Neuronal stem cell (in vitro differentiated cells): ENCODE measurements at places on chromosomes 5 and 9.

- DNase-seq: no peak
Observed at GRCh38 chr5:168449166-168449565, 37.1 kb upstream of the RARS1 start.

GRCh38 chr5:170025853-170026252, 45.6 kb upstream of the INSYN2B start:
- no peak for DNase-seq

DNA sequence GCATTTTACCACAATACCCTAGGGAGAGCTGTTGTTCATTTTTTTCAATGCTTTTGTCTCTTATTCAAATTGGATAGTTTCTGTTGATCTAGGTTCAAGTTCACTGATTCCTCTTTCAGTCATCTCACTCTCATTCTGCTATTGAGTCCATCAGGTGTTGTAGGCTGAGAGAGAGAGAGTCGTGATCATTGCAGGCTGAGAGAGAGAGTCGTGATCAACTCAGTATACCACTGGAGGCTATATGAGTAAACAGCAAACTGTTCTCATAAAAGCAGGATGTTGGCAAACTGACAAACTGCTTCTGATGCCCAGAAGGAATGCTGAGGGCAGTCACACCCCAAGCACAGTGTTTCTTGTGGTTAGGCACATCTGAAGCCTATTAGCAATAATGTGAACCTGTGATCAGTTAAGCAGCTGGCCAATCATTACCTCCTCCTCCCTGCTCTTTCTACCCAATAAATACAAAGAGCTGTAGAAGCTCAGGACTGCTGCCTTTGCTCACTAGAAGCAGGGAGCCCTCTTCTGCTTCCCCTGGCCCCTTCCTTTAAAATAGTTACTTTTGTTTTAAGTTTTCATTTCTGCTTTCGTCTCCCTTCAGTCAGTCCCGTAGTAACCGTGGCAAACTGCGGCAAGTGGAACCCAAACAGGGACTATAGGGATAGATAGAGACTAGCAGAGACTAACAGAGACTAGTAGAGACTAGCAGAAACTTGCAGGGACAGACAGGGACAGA, 476.1 kb upstream of the ACO1 start:
- no peak for DNase-seq

GRCh38 chr5:14595189-14595588, 13.6 kb downstream of the OTULINL start:
- no peak for DNase-seq

DNA sequence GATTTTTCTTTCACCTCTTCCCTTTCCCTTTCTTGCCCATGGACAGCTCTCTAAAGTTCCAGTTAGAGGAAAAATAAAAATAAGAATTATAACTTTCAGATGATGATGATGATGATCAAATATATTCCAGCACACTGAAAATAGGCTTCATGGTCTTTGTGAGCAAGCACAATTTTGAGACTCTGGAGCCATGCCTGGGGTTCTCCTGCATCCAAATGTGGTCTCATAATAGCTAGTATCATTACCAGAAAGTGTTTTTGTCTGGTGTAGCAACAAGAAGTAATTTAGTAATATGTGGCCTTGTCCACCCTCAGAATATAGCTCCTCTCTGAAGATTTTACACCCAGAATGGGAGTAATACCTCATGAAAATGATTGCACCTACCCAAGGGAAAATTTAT, 150.4 kb downstream of the SNCAIP start:
- DNase-seq: no peak

- peak; percentile 42 for DNase-seq
Observed at GRCh38 chr5:131589510-131590348, 45.3 kb downstream of the RAPGEF6 start.

DNA sequence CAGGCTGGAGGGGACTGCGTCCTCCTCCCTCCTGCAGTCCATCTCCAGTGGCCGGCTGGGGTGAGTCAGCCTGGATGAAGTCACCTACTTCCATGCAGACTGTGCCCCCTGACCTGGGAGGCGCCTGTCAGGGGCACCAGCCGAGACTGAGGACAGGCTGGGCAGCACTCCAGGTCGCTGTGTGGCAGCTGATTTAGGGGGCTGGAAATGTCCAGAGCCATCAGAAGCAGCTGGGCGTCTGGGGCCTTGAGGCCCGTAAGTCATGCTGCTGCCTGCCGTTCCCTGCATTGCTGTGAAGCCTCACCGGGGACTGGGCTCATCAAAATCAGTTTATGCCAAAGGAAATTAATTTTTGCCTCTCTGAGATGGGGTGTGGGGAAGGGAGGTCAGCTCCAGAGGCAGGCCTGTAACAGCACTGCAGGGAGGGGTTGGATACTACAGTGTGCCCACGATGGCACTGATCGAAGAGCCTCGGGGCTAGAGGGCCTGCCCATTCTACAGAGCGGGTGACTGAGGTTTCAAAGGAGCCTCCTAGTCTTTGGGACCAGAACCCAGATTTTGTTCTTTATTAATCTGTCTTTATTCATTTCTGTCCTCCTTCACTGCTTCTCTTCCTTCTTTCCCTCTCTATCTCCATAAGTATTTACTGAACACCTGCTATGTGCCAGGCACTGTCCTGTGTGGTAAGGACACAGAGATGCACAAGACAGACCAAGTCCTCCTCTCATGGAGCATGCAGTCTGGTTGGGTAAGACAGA, 70.4 kb upstream of the PSD2 start:
- DNase-seq: no peak

DNA sequence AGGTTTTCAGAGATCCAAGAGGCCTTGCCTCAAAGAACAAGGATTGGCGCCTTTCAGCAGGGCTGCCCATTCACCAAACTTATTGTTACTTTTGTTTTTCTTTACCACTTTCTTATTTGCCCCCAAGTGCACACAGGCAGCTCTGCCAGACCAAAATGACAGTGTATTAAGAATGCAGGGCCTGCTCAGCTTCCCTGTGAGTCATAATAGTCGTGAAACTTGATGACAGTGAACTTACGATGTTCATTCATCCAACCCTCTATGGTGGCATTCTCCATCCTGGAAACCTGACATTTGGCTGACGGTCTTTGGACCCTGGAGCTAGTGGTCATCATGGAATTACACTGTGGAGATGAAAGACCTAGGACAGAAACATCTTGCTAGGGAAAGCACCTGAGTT, 44.3 kb downstream of the UBE2QL1 start:
- DNase-seq: no peak

DNA sequence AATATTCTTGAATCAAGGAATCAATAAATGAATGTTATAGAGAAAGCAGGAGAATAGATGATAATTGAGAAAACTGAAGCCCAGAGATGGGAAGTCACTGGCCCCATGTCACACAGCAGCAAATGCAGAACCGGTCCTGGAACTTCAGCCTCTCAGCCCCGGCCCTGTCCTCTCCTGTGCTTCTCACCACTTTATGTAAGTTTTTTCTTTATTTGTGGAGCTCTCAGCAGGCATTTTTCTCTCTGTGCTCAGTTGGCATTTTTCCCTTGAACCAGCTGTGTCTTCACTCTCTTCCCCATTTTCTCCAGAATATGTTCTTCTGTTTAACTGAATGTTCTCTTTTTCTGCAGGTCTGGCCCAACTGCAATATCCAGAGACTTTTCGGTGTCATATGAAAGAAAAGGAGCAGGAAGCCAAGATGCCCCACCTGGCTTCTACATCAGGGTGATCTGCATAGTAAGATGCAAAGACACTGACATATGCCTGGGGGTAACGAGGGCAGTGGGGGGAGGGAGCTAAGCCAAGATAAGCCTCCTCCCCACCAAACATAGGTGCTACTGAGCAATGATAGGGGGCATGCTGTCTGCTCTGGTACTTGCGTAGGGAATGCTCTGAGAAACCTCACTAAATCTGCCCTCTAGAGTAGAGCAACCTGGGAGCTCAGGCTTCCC, 12.8 kb upstream of the LCP2 start:
- DNase-seq: no peak

- no peak for DNase-seq
Observed at GRCh38 chr5:83343299-83343698, 128.2 kb upstream of the VCAN start.

- no peak for DNase-seq
Observed at GRCh38 chr5:120555345-120555744, 91.2 kb downstream of the PRR16 start.

DNA sequence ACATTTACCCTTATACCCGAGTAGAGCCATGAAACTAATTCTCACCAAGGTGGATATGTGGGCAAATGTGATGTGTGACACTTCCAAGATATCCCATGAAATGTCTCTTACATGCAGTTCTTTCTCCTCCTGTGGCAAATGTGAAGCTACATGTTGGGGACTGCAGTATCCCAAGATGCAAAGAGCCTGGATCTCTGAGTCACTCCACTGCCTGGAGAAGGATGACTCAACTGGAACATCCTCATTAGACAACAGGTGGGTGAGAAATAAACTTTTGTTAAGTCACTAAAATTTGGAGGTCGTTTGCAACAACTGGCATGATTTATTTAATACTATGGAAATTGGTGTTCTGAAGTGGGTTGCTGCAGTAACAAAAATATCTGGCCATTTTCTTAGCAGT, 36.5 kb upstream of the TENT4A start:
- no peak for DNase-seq

- no peak for DNase-seq
Observed at GRCh38 chr9:77563174-77563573, 84.9 kb downstream of the GNA14 start.

DNA sequence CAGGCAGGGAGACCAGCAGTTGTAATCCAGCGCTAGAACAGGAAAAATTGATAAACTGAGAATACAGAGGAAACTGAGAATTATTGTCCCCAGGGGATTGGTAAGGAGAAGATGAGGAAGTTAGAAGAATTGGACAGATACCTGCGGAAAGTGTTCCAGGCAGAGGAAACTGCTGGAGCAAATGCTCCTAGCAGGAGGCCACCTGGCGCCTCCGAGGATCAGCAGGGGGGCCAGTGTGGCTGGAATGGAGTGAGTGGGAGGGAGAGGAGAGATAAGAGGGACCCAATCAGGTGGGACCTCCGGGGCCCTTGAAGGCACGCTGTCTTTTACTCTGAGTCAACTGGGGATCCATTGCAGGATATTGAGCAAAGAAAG, 695 bp upstream of the ANXA6 start:
- no peak for DNase-seq

GRCh38 chr5:109099081-109099480, 310.7 kb downstream of the PJA2 start:
- DNase-seq: no peak

DNA sequence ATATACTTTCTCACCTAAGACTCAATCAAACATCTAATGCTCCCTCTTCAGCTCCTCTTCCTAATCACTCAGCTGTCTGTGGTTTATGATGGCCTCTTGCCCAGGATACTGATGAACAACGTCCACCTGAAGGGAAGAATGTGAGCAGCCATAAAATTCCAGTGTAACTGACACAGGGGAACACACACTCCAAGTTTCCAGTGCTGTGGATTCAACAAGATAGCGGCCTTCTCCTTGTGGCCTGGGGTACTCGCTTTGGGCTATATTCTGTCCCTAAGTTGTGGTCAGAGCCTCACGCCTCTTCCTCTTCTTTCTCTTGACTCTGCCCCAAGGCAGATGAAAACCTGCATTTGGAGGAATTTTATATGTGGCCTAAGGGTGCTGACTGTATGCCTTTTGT, 11.7 kb downstream of the B4GALT1 start:
- no peak for DNase-seq

- peak; percentile 69 for DNase-seq
Observed at GRCh38 chr9:107487521-107488374, 1.8 kb downstream of the KLF4 start.

- DNase-seq: no peak
Observed at GRCh38 chr5:163089926-163090325, 347.5 kb upstream of the CCNG1 start.

DNA sequence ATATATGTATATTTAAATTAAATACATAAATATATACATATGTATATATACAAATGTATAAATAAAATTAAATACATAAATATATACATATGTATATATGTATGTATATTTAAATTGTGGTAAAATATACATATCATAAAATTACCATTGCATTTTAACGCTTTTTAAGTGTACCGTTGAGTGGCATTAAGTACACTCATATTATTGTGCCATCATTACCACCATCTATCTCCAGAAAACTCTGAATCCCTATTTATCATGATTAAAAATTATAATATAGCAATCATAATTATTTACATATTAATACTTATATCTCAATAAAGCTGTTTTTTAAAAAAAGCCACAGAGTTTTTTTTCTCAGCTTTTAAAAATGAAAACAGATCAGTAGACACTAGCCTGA, 27.1 kb upstream of the VCAN start:
- no peak for DNase-seq

DNA sequence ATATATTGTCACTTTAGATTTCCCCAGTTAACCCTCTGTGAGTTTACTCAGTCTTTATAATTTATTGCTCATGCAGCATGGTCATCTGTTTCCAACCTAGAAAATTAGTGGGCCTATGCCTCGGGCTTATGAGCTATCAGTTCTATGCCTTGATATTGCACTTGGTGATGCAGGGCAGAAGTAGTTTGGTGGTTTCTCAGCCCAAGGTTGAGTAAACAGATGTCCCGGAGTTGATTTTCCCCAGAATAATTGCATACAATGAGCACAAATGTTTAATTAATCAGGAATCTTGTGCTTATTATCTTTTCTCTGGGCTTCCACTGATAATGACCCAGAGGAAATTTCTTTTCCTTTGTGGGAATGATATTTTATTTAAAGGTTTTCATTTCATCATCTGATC, 474.0 kb downstream of the CCDC171 start:
- no peak for DNase-seq

DNA sequence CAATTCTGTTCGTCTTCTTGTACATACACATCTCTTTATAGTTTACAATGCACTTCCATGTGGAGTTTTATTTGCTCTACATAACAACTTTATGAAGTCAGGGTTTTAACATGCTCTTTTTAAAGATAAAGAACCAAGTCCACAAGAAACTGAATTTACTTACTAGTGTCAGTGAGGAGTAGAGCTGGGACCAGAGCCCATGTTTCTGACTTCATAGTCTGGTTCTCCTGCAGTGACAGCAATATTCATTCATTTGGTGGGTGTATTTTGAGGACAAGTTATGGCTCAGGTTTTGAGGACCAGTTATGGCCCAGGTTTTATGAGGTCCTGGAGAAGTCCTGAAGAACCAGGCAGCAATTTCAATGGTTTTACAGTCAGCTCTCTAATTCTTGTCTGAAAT, 481.9 kb upstream of the TNC start:
- no peak for DNase-seq

DNA sequence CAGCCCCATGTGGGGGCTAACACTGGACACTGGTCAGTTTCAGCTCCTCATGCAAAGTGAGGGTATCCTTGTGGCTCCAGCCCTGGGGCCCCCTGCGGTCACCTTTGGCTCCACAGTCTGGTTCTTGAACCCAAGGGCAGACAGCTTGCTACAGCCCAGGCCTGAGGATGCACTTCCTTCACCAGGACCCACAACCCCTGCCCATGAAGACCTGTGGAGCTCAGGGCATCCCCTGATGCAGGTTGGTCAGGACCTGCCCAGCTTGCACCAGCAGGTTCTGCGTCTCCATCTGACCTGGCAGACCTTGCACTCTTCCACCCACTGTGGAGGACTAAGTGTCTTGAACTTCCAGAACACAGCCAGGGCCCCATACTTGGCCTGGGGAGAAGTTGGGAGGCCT, 3.7 kb upstream of the MRNIP start:
- DNase-seq: no peak
